Pulmonary artery endothelial cell (primary cell): ENCODE measurements at places on chromosomes 5 and 9. TPM values are rescaled to one million over a fixed set of nuclear protein-coding genes. Genes with fewer than 3 reads are reported as not detected.

SCGB3A2 gene
- total RNA-seq = not detected in 2 replicates

GZMA gene
- total RNA-seq = 0.53 TPM in 1 of 2 replicates, not detected in the other

GFI1B gene
- not detected in 2 replicates for total RNA-seq

ZDHHC12 gene
- 34.8 and 35.6 TPM in 2 replicates for total RNA-seq

FBXL7 gene
- 5.3 and 6.6 TPM in 2 replicates for total RNA-seq
